ENCODE measurements at places on chromosomes 12 and 14.

GRCh38 chr14:69208666-69209065 lies 17.4 kb downstream of the EXD2 start:
- no peak for DNase-seq

- no peak for DNase-seq
Observed at GRCh38 chr14:22557846-22558220, 31.2 kb downstream of the DAD1 start.

- no peak for DNase-seq
Observed at GRCh38 chr14:76761960-76762410, 717 bp downstream of the VASH1 start.

DNA sequence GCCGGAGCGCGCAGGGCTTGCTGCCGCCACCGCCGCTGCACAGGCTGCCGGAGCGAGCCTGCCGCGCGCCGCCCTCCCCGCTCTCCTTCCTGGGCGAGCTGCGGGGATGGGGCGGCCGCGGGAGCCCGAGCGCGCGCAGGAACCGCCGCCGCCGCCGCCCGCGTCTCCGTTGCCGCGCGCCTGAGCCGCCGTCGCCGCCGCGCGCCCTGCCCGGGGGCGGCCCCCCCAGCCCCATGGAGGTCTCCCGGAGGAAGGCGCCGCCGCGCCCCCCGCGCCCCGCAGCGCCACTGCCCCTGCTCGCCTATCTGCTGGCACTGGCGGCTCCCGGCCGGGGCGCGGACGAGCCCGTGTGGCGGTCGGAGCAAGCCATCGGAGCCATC lies 352 bp downstream of the PLXNC1 start:
- DNase-seq = no peak

GRCh38 chr12:122031342-122032216 lies 9.9 kb downstream of the BCL7A start:
- peak; percentile 53 for DNase-seq

GRCh38 chr14:23537351-23538049 lies 14.1 kb downstream of the ZFHX2 start:
- DNase-seq = no peak

GRCh38 chr14:87457720-87458119 lies 535.3 kb downstream of the GALC start:
- peak; percentile 32 for DNase-seq

- DNase-seq = no peak
Observed at GRCh38 chr12:89856431-89856830, 147.8 kb upstream of the ATP2B1 start.

GRCh38 chr14:72480464-72481243 lies 413.2 kb downstream of the DPF3 start:
- DNase-seq = no peak

DNA sequence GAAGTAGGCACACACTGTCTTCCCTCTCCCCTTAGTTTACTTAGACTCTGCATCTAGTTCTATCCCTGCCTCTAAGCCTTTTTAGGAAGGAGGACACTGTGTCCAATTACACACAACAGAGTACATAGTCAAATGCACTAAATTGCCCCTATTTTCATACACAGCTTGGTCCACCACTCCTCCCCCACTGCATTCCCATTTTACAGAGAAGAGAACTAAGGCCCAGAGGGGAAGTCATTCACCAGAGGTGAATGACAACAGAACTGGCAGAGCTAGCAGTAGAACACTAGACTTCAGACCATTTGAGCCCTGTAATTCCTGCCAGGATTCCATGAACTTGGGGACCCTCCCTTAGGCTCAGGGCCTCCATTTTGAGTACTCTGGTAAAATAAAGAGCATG lies 1.1 kb upstream of the JPH4 start:
- DNase-seq = no peak

GRCh38 chr12:83141460-83141994 lies 454.8 kb downstream of the TMTC2 start:
- DNase-seq = no peak

GRCh38 chr14:25026476-25027137 lies 23.3 kb downstream of the STXBP6 start:
- DNase-seq = no peak

DNA sequence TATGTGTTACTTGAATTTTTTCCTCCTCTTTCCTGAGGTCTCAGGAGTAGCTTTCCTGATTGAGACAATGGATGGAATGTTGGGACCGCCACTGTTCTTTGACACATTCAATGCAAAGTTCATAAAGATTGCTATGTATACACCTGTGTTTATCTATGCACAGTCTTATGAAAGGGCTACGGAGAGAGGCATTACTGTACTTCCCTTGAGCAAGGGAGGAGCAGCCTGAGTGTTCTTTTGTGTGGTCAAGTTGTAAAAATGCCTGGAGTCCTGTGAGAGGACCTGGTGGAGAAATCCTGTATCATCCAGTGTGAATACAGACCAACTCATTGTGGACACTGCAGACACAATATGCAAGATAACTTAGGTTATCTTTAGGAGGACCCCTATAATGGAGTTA lies 1.2 kb downstream of the SRGAP1 start:
- peak; percentile 64 for DNase-seq

DNA sequence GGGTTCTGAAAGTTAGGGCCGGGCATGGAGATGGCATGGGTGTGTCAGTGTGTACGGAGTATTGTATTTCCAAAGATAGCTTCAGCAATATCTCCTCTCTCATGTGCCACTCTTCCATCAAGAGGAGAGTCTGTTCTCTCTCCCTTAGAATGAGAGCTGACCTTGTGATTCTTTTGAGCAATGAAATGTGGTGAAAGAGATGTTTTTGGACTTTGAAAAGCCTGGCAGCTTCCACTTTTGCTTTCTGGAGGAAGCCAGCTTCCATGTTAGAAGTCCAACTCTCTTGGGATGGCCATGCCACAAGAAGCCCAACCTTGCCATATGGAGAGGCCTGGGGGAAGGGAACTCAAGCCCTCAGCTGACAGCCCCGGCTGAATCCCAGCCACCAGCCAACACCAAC lies 72.4 kb upstream of the GZMB start:
- DNase-seq = no peak

- DNase-seq = no peak
Observed at GRCh38 chr12:124174451-124175348, 120.2 kb upstream of the RFLNA start.

GRCh38 chr12:67649570-67650387 lies 1.2 kb downstream of the DYRK2 start:
- peak; percentile 16 for DNase-seq

- no peak for DNase-seq
Observed at GRCh38 chr14:37857774-37858266, 262.4 kb downstream of the TTC6 start.

GRCh38 chr12:30166006-30166795 lies 382.5 kb upstream of the TMTC1 start:
- no peak for DNase-seq

GRCh38 chr12:103964805-103965204 lies 867 bp upstream of the TDG start:
- no peak for DNase-seq

- DNase-seq = peak; percentile 65
Observed at GRCh38 chr12:43882578-43883178, 46.8 kb downstream of the TMEM117 start.

DNA sequence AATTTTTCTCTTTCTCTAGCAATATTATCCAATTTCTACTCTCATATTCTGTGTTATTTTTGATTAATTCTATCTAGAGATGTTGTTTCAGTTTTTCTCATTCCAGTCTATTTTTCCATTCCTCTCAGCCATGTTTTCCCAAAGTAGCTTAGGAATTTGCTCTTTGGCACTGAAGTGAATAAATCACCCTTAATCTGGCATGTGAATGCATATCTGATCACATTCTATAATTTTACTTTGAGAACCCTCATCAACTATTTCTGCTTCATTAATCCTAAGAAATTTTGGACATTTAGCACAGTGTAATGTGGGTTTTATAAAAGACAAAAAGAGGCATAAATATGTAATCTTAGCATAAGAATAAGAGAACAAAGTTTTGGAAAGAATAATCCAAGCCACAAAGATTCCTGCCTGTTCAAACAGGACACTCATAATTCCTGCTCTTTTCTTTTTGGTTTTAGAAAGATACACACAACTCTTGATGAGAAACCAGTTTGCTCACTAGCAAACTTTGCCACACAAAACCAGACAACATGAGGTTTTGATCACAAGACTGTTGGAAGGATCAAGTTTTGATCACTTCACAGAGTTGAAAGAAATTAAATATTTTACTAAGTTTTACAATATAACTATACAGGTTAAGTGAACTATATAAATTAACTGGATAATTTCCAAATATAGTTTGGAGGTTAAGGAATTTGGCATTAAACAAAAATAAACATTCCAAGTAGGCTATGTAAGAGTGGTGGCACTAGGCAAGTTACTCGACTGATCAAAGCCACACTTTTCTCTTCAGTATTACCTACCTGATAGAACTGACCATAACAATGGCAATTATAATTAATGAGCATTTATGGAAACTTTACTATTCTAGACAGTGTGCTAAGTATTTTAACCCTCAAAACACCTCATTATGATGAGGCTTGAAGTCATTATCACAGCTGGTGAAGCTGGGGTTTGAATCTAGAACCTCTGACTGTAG lies 226.6 kb upstream of the TMTC1 start:
- no peak for DNase-seq

GRCh38 chr14:40393143-40393542 lies 960.9 kb upstream of the FBXO33 start:
- DNase-seq = peak; percentile 6

DNA sequence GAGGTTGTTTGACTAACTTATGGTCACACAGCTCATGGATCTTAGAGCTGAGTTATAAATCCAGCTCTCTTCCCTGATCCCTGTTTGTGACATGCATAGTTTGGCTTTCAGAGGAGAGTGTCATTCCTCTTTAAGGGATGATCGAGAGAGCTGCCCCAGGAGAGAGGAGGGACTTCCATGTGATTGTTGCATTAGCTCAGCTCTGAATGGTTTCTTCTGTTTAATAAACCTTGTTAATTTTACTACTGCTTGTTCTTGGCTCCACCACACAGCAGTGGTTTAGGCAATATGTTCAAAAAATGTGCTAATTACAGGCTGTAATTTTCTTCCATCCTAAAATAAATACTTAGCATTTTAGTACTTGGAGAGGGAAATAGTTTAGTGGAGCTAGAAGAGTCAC lies 152.5 kb downstream of the C12orf75 start:
- DNase-seq = no peak

DNA sequence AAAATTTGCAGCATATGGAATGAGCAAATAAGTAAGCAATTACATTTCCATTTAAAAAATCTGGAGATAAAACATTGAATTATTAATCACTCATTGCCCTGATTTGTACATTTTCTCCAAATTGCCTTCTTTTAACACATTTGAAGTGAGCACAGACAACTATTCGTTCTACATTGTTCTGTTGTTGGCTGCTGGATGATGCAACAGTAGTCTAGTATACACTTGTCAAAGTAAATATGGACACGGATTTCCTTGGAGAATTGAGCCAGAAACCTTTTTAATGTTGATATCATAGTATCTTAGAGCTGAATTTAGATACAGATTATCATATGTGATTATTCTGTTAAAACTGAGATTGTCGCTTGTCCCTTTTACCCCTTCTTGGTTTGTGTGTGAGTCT lies 188.2 kb downstream of the FUT8 start:
- DNase-seq = peak; percentile 13

DNA sequence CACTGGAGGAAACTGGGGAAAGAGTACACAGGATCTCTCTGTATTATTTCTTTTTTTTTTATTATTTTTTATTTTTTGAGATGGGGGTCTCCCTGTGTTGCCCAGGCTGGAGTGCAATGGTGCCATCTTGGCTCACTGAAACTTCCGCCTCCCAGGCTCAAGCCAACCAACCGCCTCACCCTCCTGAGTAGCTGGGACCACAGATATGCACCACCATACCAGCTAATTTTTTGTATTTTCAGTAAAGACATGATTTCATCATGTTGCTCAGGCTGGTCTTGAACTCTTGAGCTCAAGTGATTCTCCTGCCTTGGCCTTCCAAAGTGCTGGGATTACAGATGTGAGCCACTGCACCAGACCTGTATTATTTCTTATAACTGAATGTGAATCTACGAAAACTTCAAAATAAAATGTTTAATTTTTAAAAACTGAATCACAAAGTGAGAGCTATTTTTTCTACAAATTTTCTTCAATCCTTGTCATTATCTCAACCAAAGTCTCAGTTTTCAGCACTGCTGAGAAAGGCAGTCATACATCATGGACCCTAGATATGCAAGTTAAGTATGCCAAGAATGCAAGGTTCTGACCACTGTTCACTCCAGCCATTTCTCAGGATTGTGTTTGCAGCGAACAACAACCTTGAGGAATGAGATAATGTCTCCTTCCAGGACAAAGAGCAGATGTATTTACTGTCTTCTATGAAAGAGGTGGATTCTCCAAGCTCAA lies 2.4 kb downstream of the EAPP start:
- DNase-seq = no peak

DNA sequence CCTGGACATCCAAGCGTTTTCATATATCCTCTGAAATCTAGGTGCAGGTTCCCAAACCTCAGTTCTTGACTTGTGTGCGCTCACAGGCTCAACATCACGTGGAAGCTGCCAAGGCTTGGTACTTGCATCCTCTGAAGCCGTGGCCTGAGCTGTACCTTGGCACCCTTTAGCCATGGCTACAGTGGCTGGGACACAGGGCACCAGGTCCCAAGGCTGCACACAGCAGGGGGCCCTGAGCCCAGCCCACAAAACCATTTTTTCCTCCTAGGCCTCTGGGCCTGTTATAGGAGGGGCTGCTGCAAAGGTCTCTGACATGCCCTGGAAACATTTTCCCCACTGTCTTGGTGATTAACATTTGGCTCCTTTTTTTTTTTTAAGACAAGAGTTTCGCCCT lies 11.6 kb upstream of the FAM177A1 start:
- DNase-seq = no peak

DNA sequence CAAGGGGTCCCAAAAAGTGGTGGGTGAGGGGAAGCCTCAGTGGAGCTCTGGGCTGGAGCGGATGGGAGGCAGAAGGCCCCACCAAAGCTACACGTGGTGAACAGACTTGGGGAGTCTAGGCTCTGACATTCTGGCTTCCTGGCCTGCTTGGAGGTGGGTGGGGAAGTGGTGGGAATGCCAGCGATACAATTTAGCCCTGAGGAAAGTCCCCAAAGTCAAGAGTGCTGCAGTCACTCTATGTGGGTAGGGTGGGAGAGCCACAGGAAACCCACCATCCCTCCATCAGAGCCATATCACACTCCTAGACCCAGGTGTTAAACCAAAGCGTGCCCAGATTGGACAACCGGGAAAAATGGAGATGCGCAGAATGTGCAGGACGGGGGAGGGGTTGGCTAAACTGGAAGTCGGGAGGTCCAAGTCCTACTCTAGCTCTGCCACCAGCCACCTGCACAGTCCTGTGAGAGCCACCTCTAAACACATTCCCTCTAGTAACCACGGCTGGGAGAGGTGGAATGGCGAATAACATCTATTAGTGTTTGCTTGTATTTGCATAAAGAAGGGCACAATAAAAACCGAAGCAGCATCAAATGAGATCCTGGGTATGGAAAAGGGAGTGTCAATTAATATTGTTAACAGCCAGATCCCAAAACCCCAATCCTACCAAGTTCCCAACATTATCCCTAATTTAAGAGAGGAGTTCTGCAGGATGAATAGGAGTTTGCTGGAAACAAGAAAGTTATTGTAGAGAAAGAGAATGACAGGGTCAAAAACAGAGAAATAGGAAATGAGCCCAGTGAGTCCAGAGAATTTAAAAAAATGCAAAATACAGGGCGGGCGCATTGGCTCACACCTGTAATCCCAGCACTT lies 14.0 kb upstream of the CD9 start:
- DNase-seq = no peak

Measured in MCF 10A (cell line).